ENCODE measurements at places on chromosomes 1 and 21. TPM values are rescaled to one million over a fixed set of nuclear protein-coding genes. Genes with fewer than 3 reads are reported as not detected.

Gene CCDC30
- total RNA-seq, result 5.2 TPM

Gene TMPRSS15
- total RNA-seq, result not detected

- no peak for ATAC-seq
These were observed 8.2 kb upstream of the RNF223 start for GRCh38 chr1:1082239-1082775.

DNA sequence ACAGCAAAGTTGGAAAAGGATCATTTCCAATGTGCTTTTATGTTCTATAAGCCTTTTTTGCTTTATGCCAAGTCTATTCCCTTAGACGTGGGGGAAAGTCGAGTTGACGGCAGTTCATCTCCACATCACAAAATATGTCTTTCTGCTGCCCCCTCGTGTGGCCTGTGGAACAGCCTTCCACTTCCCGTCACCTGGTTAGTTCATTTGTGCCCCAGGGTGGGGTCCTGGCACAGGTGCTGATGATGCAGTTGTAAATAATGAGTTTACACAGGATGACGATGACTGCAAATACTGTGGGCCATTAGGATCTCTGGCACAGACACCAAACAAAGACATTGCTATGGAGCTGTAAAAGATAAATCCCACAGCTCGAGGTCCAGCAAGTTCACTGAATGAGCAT, 10.0 kb upstream of the OTUD3 start:
- ATAC-seq, result no peak

- no peak for ATAC-seq
These were observed 51.2 kb downstream of the DIP2A start for GRCh38 chr21:46509741-46510502.

DNA sequence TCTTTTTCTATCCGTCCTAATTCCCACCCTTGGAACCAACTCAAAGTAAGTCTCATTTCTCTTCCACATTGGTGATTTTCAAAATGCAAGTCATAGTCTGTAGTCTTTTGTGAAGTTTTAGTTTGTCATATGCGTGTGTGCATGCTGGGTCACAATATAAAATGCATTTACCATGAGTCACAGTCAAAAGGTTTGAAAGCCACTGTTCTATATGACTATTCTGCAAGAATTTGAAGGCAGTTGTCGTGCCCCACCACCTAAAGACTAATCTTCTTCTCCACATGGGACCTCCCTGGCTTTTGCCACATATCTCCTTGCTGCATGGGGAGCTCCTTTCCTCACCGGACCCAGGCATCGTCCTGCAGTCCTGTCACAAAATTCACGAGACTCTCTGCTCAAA, 1.6 kb downstream of the STPG1 start:
- ATAC-seq, result no peak

All from activated T-helper 17 cell treated with anti-CD3 and anti-CD28 coated beads, Interleukin-2, amount 50 U/mL, for 72 hours (primary cell).